ENCODE measurements at places on chromosomes 3 and 15.

DNA sequence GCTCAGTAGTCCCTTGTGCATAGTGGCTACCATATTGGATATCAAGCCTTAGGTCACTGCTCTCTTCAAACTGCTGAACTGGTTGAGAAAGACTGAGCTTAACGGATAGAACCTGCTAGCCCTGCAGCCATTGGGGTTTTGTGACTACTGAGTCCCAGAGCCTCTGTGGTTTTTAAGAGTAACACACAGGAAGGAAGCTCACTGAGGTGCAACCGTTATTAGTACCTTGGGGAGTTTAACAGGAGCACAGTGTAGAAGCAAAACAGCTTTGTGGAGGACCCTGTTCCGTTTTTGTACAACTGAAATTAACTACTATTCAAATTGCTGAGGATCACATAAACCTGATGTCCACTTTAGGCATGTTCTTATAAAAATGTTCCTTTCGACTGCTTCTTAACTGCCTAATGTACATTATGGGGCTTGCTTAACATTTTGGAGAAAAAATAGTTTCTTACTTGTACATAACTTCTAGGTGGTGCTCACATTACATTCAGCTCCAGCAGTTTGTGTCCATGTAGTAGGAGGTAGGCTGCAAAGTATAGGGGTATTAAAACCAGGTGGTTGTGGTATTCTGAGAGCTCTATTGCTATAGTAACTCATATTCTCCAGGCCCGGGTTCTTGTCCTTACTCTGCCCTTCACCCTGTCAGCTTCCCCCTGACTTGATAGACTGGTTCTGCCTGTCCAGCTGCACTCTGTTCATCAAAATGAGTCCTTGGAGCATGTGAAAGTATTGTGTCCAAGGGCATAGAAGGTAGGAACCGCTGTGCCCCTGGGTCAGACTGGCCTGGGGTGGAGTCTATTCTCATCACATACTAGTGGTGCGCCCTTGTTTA, 17.3 kb downstream of the PXK start:
- DNase-seq, result no peak

GRCh38 chr3:87191641-87192040, 35.5 kb upstream of the CHMP2B start:
- no peak for DNase-seq

DNA sequence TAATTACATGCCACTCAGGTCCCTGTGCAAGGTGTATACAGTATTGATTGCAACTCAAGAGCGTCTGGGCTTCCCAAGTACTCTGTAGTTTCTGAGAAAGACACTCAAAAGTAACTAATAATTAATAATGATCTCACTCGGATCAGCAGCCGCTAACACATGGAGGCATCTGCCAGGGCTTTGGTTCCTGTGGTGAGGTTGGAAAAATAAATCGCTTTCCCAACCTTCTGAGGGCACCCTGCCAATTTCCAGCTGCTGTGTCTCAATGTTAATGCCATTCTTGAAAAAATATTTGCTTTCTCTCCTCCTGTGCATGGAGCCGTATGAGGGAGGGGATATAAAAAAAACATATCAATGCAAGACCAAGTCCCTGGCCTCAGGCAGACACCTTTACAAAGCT, 116.5 kb upstream of the SLC2A2 start:
- no peak for DNase-seq

- DNase-seq, result no peak
Measured at GRCh38 chr3:177860184-177860583, 662.9 kb upstream of the TBL1XR1 start.

- DNase-seq, result peak; percentile 96
Measured at GRCh38 chr3:188863999-188864406, 307.8 kb upstream of the TPRG1 start.

DNA sequence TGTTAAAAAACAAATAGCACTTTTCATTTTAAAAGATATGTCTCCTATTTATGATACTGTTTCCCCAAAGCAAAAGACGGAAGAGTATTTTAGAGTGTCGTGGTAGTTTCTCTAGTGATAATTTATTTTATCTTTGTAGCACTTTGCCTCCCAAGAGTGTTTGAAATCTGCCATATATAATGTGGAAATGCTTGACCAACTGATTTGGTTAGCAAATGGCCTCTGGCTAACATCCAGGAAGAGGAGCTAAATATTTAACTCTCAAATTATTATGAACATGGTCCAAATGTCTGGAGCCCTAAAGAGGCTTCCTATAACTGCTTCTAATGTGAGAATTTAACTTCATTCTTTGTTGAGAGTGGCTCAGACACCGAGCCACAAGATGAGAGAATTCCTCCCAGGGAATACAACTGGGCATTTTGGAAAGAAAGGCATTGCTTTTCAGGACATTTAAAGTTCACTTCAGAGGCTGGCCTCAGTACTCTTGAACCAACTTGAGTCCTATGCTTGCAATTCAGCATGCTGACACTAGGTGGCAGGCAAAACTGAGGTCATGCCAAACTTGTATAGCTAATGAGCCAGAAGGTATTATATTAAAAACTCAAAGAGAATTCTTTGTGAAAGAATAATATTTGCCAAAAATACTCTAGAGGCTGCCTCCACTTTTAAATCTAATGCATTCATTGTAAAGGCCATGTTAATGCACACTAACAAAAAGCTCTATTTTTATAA, 104.5 kb downstream of the RARB start:
- DNase-seq, result no peak

- peak; percentile 97 for DNase-seq
Measured at GRCh38 chr15:55823191-55823670, 80.3 kb upstream of the PRTG start.

GRCh38 chr15:58686286-58686685, 63.2 kb downstream of the ADAM10 start:
- DNase-seq, result no peak

DNA sequence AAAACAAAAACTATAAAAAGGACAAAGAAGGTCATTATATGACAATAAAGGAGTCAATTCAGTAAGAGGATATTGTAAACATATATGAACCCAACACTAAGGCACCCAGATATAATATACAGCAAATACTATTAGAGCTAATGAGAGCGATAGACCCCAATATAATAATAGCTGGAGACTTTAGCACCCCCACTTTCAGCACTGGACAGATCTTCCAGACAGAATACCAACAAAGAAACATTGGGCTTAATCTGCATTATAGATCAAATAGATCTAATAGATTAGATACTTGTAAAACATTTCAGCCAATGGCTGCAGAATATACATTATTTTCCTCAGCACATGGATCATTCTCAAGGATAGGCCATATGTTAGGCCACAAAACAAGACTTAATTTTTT, 53.4 kb downstream of the NUDT16 start:
- DNase-seq, result no peak
